ENCODE measurements at places on chromosomes 4 and X. TPM values are rescaled to one million over a fixed set of nuclear protein-coding genes. Genes with fewer than 3 reads are reported as not detected.

The MED12 gene
- 34.7 TPM for total RNA-seq

The NDST4 gene
- total RNA-seq, result not detected

The CPLX1 gene
- not detected for total RNA-seq

The FOXR2 gene
- total RNA-seq, result not detected

The NLGN4X gene
- under 0.01 TPM for total RNA-seq
